ENCODE measurements at places on chromosomes 3 and 15. TPM values are rescaled to one million over a fixed set of nuclear protein-coding genes. Genes with fewer than 3 reads are reported as not detected.

SAXO2 gene
- total RNA-seq = 5.8 TPM

CACNA1D gene
- total RNA-seq = 1.9 TPM

TNFAIP8L3 gene
- total RNA-seq = 57.0 TPM

ACTRT3 gene
- 2.4 TPM for total RNA-seq

WDR6 gene
- total RNA-seq = 95.5 TPM

DLL4 gene
- total RNA-seq = 9.8 TPM

All from posterior vena cava (tissue), 2 donors.